ENCODE measurements at places on chromosomes 6 and 20. TPM values are rescaled to one million over a fixed set of nuclear protein-coding genes. Genes with fewer than 3 reads are reported as not detected.

DNA sequence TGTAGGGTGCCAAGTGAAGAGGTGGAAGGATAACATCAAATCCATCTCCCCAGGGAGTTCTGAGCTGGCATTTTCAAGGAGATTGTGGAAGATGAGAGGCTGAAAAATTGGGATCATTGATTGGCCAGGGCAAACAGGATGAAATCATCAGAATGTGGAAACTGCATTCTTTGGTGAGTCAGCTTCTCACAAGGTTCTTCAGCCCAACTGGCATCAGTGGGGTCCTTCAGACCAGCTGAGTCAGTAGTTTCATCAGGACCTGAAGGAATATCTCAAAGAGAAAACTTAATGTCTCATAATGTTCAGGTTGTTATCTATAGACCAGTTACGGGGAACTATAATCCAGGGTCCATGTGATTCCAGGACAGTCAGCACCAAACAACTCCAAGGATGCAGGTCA is 195.8 kb downstream of the HAO1 start:
- no peaks in the 10 kb centered on the region for H3K27me3 ChIP-seq
- H3K36me3 ChIP-seq: no peaks in the 10 kb centered on the region
- no peak overlapping the region for H3K4me3 ChIP-seq
- no peak for DNase-seq

Gene CLPSL2
- not detected for total RNA-seq

- H3K4me3 ChIP-seq: no peak overlapping the region
- H3K4me1 ChIP-seq: no peaks in the 10 kb centered on the region
- H3K27me3 ChIP-seq: no peaks in the 10 kb centered on the region
- H3K36me3 ChIP-seq: no peaks in the 10 kb centered on the region
- H3K27ac ChIP-seq: no peak overlapping the region
Measured at GRCh38 chr6:14020551-14020950, 95.8 kb downstream of the RNF182 start.

Gene TTBK1
- total RNA-seq: 0.31 TPM

DNA sequence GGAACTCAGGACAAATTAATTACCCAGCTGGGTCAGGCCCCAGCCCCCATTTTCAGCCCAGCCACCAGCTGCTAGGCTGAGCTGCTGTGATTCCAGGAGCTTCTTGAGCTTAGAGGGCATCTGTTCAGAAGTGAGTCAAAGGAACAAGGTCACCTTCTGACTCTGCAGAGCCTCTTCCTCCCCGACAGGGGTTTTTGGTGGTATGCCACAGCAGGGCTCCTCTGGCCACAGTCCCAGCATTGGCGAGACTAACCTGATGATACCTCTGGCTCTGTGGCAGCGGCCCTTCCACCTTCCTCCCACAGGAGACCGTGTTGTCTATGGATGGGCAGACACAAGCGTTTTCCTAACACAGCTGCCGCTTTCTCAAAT is 39.7 kb downstream of the ZC3H12D start:
- H3K36me3 ChIP-seq: no peaks in the 10 kb centered on the region
- peaks cover 2% of the 10 kb centered on the region for H3K4me1 ChIP-seq
- no peaks in the 10 kb centered on the region for H3K27me3 ChIP-seq
- H3K4me3 ChIP-seq: no peak overlapping the region
- no peak overlapping the region for H3K27ac ChIP-seq

Gene KCNB1
- 1.2 TPM for total RNA-seq

- DNase-seq: peak; percentile 45
- peaks cover 4% of the 10 kb centered on the region for H3K4me1 ChIP-seq
- H3K4me3 ChIP-seq: no peak overlapping the region
- H3K36me3 ChIP-seq: no peaks in the 10 kb centered on the region
- no peaks in the 10 kb centered on the region for H3K27me3 ChIP-seq
- peak overlapping the region; percentile 28 for H3K27ac ChIP-seq
Measured at GRCh38 chr20:5781798-5782750, 31.9 kb downstream of the SHLD1 start.

GRCh38 chr20:48395816-48396546 is 431.8 kb downstream of the PREX1 start:
- no peak for DNase-seq
- no peaks in the 10 kb centered on the region for H3K27me3 ChIP-seq
- no peak overlapping the region for H3K27ac ChIP-seq
- no peak overlapping the region for H3K4me3 ChIP-seq
- H3K4me1 ChIP-seq: no peaks in the 10 kb centered on the region
- H3K36me3 ChIP-seq: no peaks in the 10 kb centered on the region

Gene PSMA7
- total RNA-seq: 190 TPM

GRCh38 chr6:159053781-159054398 is 9.1 kb upstream of the TAGAP start:
- H3K36me3 ChIP-seq: no peaks in the 10 kb centered on the region
- H3K4me1 ChIP-seq: no peaks in the 10 kb centered on the region
- DNase-seq: no peak
- H3K27me3 ChIP-seq: no peaks in the 10 kb centered on the region
- H3K4me3 ChIP-seq: no peak overlapping the region
- no peak overlapping the region for H3K27ac ChIP-seq

GRCh38 chr20:40197691-40198090 is 491.3 kb downstream of the MAFB start:
- H3K4me3 ChIP-seq: no peak overlapping the region
- no peaks in the 10 kb centered on the region for H3K4me1 ChIP-seq
- no peaks in the 10 kb centered on the region for H3K27me3 ChIP-seq
- no peak overlapping the region for H3K27ac ChIP-seq
- peak; percentile 35 for DNase-seq

DNA sequence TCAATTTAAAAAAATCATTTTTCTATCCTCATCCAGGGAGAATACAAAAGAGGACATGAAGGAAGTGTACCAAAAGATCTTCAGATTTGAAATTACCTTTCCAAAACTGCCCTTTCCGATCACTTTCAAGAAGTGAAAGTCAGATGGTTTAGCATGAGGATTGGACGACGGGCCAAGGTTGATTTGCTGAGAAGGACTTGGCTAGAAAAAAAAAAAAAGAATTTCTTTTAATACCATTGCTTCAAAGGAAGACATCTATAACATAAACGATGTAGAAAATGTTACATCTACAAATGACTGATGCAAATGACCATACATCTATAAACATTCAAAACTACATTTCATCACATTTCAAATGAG is 120.9 kb upstream of the SLC2A12 start:
- H3K4me1 ChIP-seq: peaks cover 3% of the 10 kb centered on the region
- H3K27ac ChIP-seq: peak overlapping the region; percentile 72
- peak overlapping the region; percentile 98 for H3K4me3 ChIP-seq
- H3K36me3 ChIP-seq: peaks cover 35% of the 10 kb centered on the region
- H3K27me3 ChIP-seq: no peaks in the 10 kb centered on the region

Gene DBNDD2
- total RNA-seq: 51.5 TPM

Gene KCNK16
- total RNA-seq: not detected

DNA sequence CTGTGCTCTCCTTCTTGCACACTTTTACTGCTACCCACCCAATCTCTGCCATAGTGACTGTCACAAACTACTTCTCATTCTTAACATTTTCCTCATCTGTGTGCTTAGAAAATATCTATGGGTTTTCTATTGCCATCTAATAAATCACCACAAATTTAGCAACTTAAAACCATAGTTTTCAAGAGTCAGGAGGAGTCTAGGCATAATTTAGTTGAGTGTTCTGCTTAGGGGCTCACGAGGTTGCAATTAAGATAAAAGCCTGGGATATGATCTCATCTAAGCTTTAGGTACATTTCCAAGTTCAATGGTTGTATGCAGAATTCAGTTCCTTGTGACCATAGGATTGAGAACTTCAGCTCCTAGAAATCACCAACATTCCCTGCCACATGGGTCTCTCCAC is 98.8 kb downstream of the CLVS2 start:
- no peaks in the 10 kb centered on the region for H3K4me1 ChIP-seq
- H3K27ac ChIP-seq: no peak overlapping the region
- no peak for DNase-seq
- H3K4me3 ChIP-seq: no peak overlapping the region

DNA sequence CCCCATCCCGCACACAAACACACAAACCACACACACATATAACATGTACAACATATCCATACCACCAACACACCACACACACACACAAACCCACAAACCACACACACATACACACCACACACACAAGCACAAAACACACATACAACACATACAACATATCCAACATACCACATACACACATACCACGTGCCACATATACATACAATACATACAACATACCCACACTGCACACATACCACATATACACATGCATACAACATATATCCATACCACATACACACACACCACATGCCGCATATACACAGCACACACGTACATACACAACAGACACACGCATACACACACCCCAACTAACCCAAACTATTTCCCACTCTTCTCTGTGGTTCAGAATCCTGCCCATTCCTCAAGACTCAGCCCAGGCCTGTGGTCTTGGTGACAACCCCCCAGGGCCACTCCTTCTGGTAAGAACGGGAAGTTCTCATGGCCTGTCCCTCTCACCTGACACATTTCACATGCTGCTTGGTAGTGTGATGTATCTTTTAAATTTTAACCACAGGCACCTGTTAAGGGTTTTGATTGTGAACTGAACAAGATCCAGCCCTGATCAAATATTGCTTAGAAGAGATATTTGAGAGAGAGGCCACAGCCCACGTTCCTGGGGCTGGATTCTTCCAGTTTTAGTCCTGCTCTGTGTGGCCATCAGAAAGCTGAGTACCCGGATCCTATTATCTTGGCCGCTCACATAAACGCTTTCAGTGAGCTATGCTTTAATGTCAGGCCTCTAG is 55.9 kb upstream of the KCNK16 start:
- H3K36me3 ChIP-seq: no peaks in the 10 kb centered on the region
- DNase-seq: no peak
- peaks cover 3% of the 10 kb centered on the region for H3K4me1 ChIP-seq
- no peak overlapping the region for H3K4me3 ChIP-seq

Data from kidney (tissue), 22 donors.